Mesothelial cell of epicardium (in vitro differentiated cells): ENCODE measurements at places on chromosomes 1 and 21. TPM values are rescaled to one million over a fixed set of nuclear protein-coding genes. Genes with fewer than 3 reads are reported as not detected.

DNA sequence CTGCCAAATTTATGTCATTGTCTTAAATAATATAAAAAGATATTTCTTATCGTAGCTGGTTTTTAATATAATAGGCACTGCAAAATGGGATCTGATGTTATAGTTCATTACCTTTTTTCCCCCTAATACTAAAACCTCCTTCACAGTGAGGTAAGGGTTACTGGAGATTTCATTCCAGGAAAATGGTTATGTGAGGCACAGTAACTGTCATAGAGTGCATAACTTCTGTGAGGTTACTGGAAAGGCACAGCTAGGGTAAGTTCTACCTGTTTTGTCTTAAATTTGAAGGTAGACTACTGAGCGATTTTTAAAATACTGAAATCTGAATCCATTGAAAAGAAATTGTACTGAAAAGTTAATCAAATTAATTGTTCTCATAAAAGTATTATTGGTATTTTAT lies 13.0 kb downstream of the ADGRL2 start:
- DNase-seq: no peak

PTPRC gene
- total RNA-seq: not detected in 3 replicates

- DNase-seq: no peak
These were observed 297.8 kb downstream of the BRINP3 start for GRCh38 chr1:190179817-190180216.

CENPF gene
- 54.3 to 58.1 TPM (median 56.4 TPM) in 3 replicates for total RNA-seq

DNA sequence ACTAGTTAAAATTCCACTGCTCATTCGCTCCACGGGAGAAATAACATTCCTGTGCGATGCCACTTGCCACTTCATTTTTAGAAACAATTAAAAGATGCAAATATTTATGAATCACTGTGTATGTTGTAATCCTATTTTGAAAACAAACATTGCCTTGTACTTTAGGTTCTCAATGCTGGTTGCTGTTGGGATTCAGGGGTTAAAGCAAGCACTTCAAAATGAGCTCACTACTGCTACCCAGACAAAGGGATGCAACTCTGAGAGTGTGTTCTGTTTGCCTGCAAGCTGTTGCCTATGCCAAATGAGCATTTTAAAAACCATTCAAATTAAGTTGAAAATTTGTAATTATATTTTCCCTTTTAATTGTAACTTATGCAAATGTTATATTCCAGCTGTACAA lies 87.5 kb downstream of the RWDD3 start:
- no peak for DNase-seq

- DNase-seq: no peak
These were observed 22.3 kb upstream of the KLHDC8A start for GRCh38 chr1:205379056-205379455.

DNA sequence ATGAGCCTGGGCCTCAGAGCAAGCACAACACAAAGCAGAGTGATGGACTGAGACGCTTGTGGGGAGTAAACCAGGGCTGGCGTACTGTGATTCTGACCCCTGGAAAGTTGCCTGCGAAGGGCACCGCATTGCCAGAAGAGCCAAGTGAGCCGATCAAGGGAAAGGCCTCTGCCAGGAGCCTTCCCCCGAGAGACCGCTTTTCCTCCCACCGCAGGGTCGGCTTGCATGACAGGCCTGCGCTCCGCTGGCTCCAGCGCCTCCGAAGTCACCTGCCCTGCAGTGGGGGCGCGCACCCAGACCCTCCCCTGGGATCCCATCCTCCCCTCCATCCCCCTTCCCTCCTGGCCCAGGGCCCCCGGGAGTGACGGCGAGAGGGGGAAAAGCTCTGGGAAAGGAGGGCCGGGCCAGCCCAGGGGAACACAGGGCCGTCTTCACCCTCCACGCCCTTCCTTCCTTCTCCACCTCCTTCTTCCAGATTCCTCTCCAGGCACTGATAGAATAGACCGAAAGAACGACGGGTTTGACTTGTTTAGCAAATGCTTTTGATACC lies 165.0 kb downstream of the TRIM33 start:
- DNase-seq: no peak

- no peak for DNase-seq
These were observed 15.3 kb upstream of the NLRP3 start for GRCh38 chr1:247400685-247401084.

- no peak for DNase-seq
These were observed 5.5 kb upstream of the SNAPIN start for GRCh38 chr1:153652805-153653500.
